ENCODE measurements at places on chromosomes 1 and 21.
A peak's percentile ranks its signal among the peaks of the same experiment; 100 is the strongest.

DNA sequence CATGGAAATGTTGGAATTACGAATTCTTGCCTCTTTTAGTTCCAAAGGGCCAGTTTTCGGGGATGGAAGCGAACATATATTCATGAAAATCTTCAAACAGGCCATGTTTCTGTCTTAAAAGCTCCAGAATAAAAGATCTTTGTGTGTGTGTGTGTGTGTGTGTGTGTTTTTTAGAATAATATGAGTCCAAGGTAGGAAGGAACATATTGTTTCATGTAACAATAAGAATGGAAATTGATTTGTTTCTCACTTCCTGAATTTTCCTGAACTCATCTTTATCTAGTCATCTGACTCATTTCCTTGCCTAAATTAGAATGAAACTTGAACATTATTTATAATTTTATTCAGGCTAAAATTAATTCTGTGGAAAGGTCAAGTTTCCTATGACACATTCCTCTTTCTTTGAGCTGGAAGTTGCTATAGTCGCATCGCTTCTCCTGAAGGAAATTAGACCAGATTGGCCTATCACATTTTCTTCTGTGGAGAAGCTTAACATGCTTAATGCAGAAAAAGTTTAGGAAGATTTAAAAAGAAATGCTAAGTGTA is 805.1 kb upstream of the ADAMTS5 start:
- no peak for DNase-seq

DNA sequence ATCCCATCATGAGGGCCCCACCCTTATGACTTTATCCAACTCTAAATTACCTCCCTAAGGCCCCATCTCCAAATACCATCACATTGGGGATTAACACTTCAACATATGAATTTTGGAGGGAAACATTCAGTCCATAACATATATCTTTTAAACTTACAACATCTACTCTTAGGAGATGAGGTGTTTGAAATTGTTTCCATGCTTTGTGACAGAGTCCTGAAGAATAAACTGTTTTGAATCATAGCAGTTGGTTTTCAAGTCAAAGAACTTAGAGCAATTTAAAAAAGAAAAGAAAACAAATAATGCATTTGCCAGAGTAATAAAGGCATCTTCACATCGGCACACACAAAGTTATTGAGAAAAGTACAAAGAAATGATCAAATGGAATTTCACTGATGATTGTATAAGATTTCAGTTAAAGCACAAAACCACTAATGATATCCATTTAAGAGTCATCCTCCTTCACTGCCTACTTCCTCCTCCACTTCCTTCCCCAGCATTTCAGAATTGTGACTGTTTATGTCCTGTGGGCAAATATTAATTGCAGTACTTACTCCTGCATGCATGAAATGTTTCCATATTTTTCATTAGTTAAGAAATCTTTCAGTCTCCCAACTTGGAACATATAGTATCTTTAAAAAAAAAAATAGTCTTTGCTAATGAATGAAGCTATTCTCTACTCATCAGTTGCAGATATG is 202.0 kb downstream of the LRRC40 start:
- no peak for DNase-seq

DNA sequence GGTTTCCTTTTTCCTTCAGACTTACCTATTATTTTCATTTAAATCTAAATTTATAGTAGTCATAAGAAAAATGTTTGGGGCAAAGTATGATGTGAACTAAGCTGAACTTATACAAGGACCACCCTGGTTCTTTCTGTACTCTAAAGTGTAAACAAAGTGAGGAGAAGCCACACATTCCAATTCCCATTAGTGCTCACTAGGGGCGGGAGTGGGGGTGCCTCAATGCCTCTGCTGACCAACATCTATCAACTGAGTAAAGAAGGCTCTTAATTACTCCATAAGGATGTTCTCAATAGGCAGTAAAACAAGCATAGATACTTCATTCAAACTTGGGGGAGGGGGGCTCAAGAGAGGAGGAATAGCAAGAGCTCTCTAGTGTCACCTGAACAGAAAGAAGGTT is 151.7 kb downstream of the CDC42BPA start:
- no peak for DNase-seq

DNA sequence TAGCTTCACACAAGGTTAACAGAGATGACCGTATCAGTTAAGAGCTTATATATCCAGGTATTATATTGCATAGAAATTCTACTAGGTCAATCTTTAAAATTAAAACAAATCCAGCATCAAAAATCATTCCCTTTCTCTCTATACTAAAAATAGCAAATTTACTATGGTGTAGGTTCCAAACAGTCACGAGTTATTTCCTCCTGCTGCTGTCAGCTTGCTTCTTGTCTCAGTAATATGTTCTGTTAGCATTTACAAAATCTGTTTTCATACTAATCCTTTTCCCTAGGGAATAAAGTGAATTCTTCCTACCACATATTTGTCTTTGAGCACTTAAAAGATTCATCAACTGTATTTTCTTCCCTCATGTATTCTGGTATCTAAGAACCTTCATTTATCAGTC is 2.5 kb downstream of the WDR26 start:
- DNase-seq: no peak

- no peak for DNase-seq
Measured at GRCh38 chr1:104794035-104794434, 1044.3 kb downstream of the AMY1C start.

- no peak for DNase-seq
Measured at GRCh38 chr21:31928656-31929055, 55.8 kb downstream of the HUNK start.

GRCh38 chr21:37136744-37137143 is 63.7 kb downstream of the TTC3 start:
- DNase-seq: no peak

- DNase-seq: no peak
Measured at GRCh38 chr1:60402816-60403215, 329.2 kb upstream of the C1orf87 start.

- DNase-seq: no peak
Measured at GRCh38 chr1:41847733-41848132, 71.0 kb downstream of the HIVEP3 start.

GRCh38 chr1:184113251-184113650 is 61.7 kb downstream of the TSEN15 start:
- no peak for DNase-seq

DNA sequence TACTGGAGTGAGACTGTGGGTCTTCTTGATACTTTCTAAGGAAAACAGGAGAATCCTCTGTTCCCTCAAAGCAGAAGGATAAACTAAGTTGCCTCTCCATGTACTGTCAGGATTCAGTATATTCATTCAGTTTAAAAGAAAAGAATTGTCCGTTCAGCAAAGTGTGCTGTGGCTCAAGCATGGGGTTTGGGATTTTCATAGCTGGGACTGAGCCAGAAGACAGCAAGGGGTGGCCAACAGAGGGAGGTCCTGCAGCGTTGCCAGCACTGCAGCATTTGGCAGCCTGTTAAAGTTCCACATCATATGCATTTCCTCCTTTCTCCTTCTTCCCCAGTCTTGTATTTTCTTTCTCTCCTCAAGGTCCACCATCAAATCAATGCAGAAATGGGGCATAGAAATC is 75.1 kb downstream of the DTL start:
- DNase-seq: no peak

DNA sequence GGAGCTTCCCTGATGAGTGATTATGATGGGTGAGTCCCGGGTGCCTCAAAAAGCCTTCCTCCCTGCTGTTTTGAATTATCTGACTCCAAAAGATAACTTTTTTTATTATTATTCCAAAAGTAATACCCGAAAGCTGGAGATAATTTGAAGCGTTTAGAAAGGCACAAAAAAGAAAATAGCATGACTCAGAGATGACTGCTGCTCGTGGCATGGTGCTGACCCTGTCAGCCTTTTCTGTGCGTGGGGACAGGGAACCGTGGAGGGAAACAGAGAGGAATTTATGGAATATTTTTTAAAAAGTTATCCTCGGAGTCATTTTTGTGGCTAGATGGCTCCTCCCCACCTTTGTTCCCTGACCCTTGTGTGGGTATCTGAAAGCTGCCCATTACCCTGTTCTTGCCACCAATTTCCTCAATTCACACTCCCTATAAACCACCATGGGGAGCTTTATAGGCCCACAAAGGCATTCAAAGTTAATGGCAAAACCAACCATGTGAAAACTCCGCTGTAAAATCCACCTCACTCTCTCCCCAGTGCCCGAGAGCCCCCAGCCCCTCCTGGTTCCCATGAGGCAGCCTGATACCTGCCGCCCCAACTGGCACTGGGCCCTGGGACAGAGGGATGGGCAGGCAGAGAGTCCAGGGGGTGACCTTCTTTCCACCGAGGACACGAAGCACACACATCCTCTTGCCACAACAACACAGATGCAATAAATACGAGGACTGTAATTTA is 37.5 kb downstream of the IGSF21 start:
- DNase-seq: no peak

DNA sequence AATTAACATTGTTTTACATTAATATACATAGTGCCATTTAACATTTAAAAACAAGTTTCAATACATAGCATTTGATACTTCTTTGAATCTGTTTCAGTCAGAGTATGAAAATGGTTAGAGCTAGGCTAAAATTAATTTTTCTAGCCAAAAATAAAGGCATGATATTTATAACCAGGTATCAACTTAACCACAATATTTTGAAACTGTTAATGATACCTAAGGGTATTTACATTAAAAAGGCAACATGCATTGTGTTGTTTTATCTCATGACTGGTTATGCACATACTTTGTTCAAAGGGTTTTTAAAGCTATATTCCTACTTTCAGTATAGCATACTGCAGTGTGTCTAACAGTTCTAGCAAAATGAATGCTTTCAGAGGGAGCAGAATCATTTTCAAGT is 130.0 kb downstream of the HS2ST1 start:
- DNase-seq: no peak

DNA sequence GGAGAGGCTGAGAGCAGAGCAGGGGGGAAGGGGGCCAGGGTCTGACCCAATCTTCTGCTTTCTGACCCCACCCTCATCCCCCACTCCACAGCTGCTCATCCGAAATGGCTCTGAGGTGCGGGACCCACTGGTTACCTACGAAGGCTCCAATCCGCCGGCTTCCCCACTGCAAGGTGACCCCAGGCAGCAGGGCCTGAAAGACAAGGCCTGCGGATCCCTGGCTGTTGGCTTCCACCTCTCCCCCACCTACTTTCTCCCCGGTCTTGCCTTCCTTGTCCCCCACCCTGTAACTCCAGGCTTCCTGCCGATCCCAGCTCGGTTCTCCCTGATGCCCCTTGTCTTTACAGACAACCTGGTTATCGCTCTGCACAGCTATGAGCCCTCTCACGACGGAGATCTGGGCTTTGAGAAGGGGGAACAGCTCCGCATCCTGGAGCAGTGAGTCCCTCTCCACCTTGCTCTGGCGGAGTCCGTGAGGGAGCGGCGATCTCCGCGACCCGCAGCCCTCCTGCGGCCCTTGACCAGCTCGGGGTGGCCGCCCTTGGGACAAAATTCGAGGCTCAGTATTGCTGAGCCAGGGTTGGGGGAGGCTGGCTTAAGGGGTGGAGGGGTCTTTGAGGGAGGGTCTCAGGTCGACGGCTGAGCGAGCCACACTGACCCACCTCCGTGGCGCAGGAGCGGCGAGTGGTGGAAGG is 17.1 kb upstream of the HDAC1 start:
- no peak for DNase-seq

DNA sequence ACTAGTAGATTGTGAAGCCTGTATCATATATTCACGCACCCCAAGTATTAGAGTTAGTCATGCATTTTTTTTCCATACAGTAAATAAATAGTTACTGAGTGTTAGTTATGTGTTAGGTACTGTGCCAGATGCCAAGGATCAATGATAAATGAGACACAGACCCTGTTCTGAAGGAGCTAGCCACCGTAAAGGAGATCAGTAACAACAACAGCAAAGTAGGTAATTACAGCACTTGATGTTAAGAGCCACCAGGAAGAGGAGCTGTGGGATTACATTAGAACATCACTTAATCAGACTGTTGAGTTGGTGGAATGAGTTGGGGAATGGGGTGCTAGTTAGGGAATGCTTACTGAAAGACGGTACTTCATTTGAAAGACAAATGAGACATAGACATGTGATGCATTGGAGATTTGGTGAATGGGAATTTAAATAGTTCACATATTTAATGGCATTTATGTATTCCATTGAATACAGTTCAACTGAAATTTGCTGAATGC is 21.0 kb downstream of the PRKAA2 start:
- no peak for DNase-seq

DNA sequence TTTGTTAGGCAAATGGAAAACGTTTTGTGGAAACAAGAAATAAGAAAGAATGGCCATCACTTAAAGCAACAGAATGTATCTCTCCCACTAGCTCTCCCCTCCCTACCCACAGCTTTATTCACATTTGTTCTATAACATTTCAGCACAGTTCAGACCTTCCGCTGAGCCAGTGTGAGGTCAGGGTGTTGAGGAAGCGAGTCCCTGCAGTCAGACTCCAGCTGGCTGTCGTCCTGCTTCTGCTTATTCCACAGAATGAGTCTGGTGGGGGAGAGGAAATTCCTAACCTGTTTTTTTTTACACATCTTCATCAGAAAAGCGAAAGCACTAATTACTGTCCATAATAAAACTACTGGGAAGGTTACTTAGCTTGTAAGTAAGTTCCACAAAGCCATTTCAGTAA is 39.0 kb downstream of the MRPL39 start:
- peak; percentile 34 for DNase-seq

DNA sequence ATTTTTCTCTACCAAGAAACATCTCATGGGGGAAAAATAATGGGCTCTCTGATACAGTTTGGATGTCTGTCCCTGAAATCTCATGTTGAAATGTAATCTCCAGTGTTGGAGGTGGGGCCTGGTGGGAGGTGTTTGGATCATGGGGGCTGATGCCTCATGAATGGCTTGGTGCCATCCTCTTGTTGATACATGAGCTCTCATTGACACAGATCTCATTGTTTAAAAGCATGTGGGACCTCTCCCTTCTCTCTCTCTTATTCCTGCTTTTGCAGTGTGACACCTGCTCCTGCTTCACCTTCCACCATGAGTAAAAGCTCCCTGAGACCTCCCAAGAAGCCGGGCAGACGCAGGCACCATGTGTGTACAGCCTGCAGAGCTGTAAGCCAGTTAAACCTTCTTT is 332.5 kb upstream of the NRIP1 start:
- no peak for DNase-seq

- DNase-seq: no peak
Measured at GRCh38 chr1:212646588-212646987, 38.0 kb downstream of the ATF3 start.

DNA sequence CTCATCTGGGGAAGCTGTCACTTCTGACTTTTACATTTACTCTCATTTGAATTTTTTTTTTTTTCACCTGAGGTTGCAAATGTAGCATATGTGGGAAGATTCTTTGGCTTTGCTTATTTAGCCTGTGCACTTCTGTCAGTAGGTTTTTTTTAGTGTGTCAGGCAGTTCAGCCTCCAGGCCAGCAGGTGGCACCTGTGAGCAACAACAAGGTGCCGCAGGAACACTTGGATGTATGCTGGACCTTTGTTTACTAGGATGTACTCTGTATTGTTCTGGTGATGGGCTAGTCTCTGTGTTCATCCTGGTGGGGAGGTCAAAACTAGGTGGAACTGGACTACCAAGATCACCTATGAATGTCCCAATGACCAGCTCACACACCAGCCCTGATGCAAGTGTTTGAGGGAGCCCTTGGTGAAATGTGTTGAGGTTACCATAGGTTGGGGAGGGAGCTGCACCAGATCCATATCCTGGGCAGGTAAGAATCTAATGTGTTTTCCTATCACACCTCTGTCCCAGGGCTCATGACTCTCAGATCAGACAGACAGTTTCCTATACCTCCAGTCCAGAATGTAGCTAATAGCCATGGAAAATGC is 618.2 kb downstream of the BRINP3 start:
- peak; percentile 14 for DNase-seq
